ENCODE measurements at places on chromosomes 5 and 9. TPM values are rescaled to one million over a fixed set of nuclear protein-coding genes. Genes with fewer than 3 reads are reported as not detected.

- DNase-seq: no peak
Measured at GRCh38 chr5:73278693-73279092, 105.7 kb downstream of the TMEM174 start.

GRCh38 chr5:16978296-16978695 lies 42.2 kb upstream of the MYO10 start:
- DNase-seq: no peak

DNA sequence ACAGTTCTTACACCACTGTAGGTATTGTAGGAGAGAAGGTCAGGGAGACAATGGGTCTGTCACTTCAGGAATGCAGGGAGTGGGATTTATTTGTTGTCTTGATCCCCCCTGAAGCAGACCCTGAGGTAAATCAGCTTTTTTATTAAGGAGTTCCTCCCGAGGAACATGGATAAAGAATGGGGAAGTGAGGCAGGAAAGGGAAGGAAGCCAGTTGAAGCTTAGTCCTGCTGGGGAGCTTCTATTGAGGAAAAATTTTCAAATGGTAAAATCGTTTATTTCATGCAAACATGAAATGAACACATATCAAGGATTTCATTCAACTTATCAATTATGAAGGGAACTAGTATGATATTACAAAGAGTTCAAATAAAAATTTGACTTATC lies 318.6 kb upstream of the PIK3R1 start:
- DNase-seq: no peak

DNA sequence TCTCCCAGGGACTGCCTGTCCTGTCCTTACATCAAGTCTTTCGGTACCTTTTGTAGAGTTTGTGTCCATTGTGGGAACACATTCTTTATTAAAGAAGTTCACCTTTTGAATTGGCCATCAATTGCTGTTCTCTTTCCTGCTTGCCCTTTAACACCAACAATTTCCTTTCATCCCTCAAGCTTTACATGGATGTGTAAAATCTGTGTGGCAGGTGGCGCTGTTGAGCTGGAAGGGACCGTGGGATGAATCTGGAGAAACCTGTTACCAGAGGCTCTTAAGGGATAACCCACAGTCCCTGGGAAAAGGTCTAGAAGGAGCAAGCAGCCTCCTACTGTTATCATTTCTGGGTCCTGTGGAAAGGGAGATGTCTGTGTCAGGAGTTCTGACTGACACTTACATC lies 7.9 kb upstream of the ZFP62 start:
- DNase-seq: peak; percentile 80

Gene FER
- 9.8 TPM for total RNA-seq

Gene IFNA2
- total RNA-seq: not detected

DNA sequence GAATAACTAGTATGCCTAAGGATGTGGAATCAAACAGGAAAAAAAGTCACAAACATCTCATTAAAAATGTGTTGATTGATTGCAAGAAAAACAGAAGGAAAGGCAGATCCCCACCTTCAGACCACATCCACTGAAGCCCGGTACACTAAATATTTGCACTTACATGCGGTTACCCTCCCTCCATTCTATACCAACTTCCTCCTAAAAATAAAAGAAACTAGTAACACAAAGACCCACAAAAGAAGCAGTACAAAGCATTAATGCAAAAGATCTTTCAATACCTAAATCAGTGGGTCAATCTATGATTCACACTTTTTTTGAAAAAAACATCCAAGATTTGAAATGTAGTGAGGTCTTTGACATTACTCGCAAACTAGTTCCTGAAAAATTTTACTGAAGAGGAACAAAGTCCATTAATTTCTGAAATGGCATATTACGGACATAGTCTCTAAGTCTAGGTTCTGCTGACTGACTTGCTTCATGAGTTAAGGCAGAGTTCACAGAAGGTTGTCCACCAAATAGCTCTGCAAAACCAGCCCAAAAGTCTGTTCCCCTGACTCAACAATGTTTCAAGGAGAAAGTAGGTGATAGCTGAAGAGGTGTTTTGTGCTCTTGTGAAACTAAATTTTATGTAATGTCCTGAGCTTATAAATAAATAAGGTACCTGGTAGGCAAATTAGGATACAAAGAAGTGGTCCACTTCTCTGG lies 100.7 kb downstream of the PAM start:
- no peak for DNase-seq

DNA sequence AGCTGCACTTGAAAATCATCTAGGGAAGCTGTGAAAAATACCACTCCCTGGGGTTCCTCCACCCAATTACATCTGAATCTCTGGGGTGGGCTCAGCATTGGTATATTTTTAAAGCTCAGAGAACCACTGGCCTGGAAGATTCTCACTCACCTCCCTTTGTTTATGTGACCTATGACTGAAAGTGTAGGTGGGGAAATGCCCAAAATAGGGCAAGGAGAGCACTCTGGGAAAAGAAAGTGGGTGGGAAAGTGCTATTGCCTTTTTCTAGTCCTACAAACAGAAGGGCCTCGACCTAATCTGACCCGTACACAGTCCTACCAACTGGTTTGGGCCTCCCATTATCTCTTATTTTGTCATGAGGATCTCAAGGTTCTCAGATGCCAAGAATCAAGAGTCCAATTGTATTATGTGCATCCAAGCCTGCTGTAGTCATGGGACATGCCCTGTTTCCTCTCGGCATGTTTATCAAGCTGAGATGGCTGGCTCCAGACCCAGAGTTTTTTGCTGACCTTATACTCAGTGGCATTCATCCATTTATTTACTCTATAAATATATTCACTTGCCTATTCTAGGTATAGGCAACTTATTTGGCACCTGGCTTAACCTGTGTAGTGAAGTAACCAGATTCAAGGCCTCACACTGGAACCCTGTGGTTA lies 483.7 kb downstream of the ENC1 start:
- no peak for DNase-seq

Gene WDR55
- total RNA-seq: 36.3 TPM

GRCh38 chr5:127031147-127031862 lies 947 bp upstream of the MARCHF3 start:
- peak; percentile 32 for DNase-seq

- DNase-seq: no peak
Measured at GRCh38 chr9:130693101-130693425, 517 bp upstream of the EXOSC2 start.

- DNase-seq: no peak
Measured at GRCh38 chr5:137156180-137156579, 342.9 kb downstream of the SPOCK1 start.

GRCh38 chr9:99255651-99256050 lies 33.6 kb downstream of the SEC61B start:
- no peak for DNase-seq

Gene TEX53
- total RNA-seq: not detected

- no peak for DNase-seq
Measured at GRCh38 chr9:13567833-13568232, 288.3 kb upstream of the MPDZ start.

DNA sequence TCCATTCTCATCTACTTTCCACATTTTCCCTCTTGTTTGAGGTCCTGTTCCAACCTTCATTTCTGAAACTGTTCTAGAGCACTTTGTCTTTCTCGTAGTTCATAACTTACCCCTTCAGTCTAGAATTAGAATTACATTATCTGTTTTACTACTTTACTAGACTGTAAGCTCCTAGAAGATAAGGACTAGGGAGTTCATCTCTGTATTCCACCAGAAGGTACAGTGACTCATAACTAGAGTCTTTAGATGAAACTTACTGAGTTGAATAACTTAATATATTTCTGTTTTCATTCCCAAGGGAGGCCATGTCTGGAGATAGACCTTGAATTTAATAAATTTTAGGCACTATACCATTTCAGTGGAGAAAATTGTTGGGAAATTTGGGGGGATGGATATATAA lies 38.7 kb downstream of the G3BP1 start:
- no peak for DNase-seq

GRCh38 chr5:8848997-8849594 lies 696.8 kb downstream of the SEMA5A start:
- no peak for DNase-seq

Gene FBN2
- total RNA-seq: 0.09 TPM

GRCh38 chr5:57042524-57042931 lies 90.6 kb upstream of the MIER3 start:
- DNase-seq: no peak

DNA sequence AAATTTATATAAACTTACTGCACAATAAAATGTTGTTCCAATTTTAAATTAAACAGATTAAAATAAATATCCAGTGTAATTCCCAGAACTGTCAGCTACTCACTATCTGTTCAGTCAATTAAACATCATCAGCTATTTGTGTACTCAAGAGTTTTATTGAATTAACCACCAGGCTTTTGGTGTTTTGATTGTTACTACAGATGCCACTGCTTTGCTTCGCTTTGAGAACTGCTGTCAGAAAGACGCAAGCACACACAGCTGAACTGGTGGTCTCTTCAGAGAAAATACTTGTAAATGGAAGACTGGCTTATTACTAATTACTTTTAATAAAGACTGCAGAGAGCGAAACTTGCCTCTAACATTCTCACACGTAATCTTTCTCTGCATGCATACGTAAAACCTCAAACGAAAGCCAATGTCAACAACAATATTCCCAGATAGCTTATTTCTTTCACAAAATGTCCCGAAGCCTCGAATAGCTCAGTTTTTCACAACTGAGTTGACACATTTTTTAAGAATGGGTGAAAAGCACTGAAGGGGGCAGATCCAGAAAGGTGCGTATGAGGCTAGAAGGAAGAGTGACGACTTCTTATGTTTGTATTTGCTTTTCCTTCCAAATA lies 259.6 kb upstream of the RPS23 start:
- no peak for DNase-seq

- DNase-seq: peak; percentile 71
Measured at GRCh38 chr5:151086905-151087360, 6.1 kb upstream of the TNIP1 start.

DNA sequence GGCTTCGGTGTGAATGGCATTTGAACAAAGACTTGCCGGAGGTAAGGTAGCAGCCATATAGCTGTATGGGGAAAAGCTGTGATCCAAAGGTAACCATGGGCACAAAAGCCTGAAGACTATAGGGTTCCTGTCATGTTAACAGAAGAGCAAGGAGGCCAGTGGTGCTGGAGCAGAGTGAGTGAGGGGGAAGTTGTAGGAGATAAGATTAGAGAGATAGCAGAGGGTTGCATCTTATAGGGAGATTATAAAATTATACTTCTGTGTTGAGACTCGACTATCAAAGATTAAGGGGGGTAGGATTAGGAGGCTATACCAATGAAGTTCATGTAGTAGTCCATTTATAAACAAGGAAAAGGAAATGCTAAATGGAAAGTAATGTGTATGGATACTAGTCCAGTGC lies 3.3 kb downstream of the NCBP1 start:
- DNase-seq: no peak

- no peak for DNase-seq
Measured at GRCh38 chr5:144203750-144204596, 33.3 kb downstream of the KCTD16 start.

DNA sequence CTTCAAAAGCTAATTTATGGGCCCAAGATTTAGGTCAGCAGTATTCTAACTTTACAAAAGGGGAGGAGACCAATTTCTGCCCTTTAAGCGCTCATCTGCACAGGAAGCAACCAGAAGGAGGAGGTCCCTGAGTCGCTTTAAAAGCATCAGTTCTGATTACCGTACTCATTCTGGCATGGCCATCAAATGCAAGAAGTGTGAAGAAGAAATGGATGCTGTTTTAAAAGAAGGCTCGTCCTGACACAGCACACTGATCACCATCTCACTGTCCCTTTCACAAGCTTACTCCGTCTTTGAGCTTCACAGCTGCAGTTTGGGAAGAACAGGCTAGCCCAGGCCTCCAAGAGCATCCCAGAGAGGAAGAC lies 17.5 kb downstream of the ZNF608 start:
- no peak for DNase-seq

DNA sequence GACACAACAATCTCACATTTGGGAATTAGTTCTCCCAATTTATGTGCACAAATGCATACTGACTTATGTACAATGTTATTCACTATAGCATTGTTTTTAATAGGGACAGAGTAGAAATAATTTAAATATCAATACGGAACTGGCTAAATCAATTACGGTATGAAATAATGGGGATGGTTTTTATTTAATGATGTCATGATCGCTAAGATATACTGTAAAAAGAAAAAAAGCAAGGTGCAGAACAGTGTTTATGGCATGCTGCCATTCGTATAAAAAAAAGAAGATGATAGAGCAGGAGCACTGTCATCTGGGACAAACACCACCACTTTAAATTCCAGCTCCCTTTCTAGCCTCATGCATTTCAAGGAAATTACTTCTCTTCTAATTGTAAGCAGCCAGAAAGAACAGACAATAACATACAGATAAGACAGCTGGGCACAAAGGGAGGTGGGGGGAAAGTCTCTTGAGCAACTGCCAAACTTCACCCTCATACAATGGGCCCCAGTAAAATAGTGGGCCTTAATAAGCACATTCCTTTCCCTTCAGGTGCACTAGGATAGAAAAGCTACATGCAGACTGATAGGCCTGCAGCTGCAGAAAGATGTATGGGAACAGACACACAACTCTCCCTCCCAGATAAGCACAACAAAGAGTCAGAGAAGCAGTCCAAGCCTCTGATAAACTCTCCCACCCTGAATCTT lies 8.4 kb downstream of the SREK1IP1 start:
- DNase-seq: no peak

Gene MEF2C
- total RNA-seq: 0.09 TPM

Gene WWC1
- total RNA-seq: 1.9 TPM

- DNase-seq: no peak
Measured at GRCh38 chr5:83488821-83489220, 17.3 kb downstream of the VCAN start.

GRCh38 chr9:115207003-115207836 lies 89.3 kb upstream of the TNC start:
- DNase-seq: peak; percentile 11

Gene SPOCK1
- total RNA-seq: not detected

DNA sequence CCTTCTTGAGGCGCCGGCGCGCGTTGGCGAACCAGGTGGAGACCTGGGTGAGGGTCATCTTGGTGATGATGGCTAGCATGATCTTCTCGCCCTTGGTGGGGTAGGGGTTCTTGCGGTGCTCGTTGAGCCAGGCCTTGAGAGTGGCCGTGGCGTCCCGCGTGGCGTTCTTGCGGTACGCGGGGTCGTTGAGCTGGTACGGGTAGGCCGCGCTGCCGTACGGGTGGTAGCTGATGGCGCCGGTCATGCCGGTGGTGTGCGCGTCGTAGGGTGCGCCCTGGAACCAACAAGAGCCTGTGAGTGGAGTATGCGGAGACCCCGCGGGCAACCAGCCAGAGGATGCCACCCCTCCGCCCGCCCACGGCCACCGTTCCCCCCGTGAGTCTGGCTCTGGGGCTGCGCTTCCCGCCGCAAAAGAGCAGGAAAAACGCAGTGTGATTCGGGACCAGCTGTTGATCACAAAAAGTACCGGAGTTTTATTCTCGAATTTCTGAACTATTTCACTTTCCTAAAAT lies 1.9 kb downstream of the IRX2 start:
- DNase-seq: no peak

Gene RMRP
- 7,483 TPM for total RNA-seq

DNA sequence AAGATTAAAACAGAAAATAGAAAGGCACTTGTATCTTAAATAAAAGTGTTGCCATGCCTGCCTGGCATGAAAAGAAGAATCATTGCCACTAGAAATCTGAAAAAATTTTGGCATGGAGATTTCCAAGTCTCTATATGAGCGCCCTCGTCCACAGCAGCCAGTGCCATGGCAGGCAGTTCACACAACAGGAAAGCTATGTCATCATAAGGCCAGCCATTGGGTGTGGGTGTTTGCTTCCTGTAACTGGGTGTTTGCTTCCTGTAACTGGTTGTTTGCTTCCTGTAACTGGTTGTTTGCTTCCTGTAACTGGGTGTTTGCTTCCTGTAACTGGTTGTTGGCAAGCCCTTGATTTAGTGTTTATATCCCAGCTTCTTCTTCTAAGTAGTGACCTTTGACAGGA lies 446.7 kb downstream of the IRX1 start:
- DNase-seq: no peak

- peak; percentile 65 for DNase-seq
Measured at GRCh38 chr9:129412814-129413536, 207.9 kb downstream of the C9orf50 start.

GRCh38 chr9:135644631-135645218 lies 5.4 kb upstream of the GLT6D1 start:
- DNase-seq: no peak

Measured in activated naive CD4-positive, alpha-beta T cell treated with anti-CD3 and anti-CD28 coated beads, Interleukin-2, amount 50 U/mL, for 72 hours (primary cell).